Stomach (tissue), 19 donors: ENCODE measurements at places on chromosomes 12 and 14.

DNA sequence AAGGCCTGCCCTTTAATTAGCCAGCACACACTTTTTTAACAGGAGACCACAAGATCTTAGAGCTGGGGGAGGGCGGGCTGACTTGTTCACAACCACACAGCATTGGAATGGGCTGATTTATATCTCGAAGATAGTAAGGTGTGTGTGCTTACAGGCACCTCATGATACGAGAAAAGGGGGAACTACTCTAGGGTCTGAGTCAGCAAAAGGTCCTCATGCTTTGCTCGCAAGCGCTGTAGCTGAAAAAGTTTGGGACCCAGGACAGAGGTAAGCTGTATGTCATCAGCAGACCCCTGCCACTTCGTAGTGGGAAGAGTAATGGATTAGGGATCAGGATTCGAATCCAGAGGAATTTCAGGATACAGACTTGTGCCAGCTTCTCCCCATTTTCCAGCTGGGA is 88.9 kb upstream of the RBM19 start:
- no peak for DNase-seq
- H3K27me3 ChIP-seq: no peaks in the 10 kb centered on the region
- H3K36me3 ChIP-seq: no peaks in the 10 kb centered on the region
- no peak overlapping the region for H3K27ac ChIP-seq
- no peaks in the 10 kb centered on the region for H3K4me1 ChIP-seq

DNA sequence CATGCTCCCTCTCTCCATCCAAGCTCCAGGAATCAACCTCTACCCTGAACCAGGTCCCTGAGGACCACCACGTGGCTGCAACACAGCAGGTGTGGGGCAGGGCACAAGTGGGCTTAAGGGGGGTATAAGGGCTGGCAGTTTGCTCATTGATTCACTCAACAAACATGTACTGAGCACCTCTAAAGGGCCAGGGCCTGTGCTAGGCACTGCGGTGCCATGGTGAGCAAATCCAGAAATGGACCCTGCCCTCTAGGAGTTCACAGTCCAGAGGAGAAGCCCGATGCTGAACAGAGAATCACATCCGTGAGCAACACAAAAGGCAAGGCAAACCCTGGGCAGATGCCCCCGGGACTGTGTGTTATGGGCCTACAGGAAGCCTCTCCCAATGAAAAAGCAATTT is 6.5 kb upstream of the AQP2 start:
- H3K27ac ChIP-seq: no peak overlapping the region
- peaks cover 23% of the 10 kb centered on the region for H3K4me1 ChIP-seq
- H3K4me3 ChIP-seq: no peak overlapping the region
- no peaks in the 10 kb centered on the region for H3K27me3 ChIP-seq
- no peak for DNase-seq

- H3K27me3 ChIP-seq: no peaks in the 10 kb centered on the region
- H3K4me3 ChIP-seq: no peak overlapping the region
- peak; percentile 77 for DNase-seq
- peak overlapping the region; percentile 95 for H3K27ac ChIP-seq
These were observed 153.9 kb downstream of the PRKCH start for GRCh38 chr14:61475316-61475715.

GRCh38 chr14:74511966-74512830 is 18.6 kb downstream of the ISCA2 start:
- H3K4me3 ChIP-seq: no peak overlapping the region
- H3K36me3 ChIP-seq: peaks cover 22% of the 10 kb centered on the region
- no peak overlapping the region for H3K27ac ChIP-seq

- no peak for DNase-seq
- H3K27me3 ChIP-seq: peaks cover 4% of the 10 kb centered on the region
- no peaks in the 10 kb centered on the region for H3K4me1 ChIP-seq
- H3K36me3 ChIP-seq: no peaks in the 10 kb centered on the region
These were observed 135.2 kb upstream of the C14orf180 start for GRCh38 chr14:104444159-104445030.

GRCh38 chr12:132218915-132219314 is 74.7 kb downstream of the NOC4L start:
- H3K4me1 ChIP-seq: peaks cover 4% of the 10 kb centered on the region
- no peak overlapping the region for H3K4me3 ChIP-seq
- H3K27ac ChIP-seq: no peak overlapping the region

DNA sequence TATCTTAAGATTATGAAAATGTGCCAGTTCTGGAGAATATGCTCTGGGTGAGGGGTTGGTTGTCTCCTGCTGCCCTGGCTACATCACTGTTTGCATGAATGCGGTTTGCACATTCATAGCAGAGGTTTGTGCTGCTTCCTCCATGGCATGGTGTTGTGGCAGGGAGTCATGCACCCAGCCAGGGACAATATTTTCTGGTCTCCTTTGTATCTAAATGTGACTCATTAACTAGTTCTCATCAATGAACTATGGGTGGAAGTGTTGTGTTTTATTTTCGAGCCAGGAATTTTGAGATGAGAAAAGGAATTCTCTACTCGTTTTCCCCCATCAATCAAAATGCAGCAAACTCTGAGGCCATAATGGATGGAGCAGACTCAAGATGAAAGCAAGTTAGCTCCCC is 527.3 kb downstream of the SNAPC1 start:
- no peaks in the 10 kb centered on the region for H3K36me3 ChIP-seq
- no peaks in the 10 kb centered on the region for H3K4me1 ChIP-seq
- DNase-seq: no peak
- H3K4me3 ChIP-seq: no peak overlapping the region
- H3K27me3 ChIP-seq: no peaks in the 10 kb centered on the region

- H3K36me3 ChIP-seq: no peaks in the 10 kb centered on the region
- H3K4me1 ChIP-seq: peaks cover 31% of the 10 kb centered on the region
- H3K27ac ChIP-seq: no peak overlapping the region
- no peak overlapping the region for H3K4me3 ChIP-seq
These were observed 124.4 kb downstream of the DAD1 start for GRCh38 chr14:22464422-22465142.

DNA sequence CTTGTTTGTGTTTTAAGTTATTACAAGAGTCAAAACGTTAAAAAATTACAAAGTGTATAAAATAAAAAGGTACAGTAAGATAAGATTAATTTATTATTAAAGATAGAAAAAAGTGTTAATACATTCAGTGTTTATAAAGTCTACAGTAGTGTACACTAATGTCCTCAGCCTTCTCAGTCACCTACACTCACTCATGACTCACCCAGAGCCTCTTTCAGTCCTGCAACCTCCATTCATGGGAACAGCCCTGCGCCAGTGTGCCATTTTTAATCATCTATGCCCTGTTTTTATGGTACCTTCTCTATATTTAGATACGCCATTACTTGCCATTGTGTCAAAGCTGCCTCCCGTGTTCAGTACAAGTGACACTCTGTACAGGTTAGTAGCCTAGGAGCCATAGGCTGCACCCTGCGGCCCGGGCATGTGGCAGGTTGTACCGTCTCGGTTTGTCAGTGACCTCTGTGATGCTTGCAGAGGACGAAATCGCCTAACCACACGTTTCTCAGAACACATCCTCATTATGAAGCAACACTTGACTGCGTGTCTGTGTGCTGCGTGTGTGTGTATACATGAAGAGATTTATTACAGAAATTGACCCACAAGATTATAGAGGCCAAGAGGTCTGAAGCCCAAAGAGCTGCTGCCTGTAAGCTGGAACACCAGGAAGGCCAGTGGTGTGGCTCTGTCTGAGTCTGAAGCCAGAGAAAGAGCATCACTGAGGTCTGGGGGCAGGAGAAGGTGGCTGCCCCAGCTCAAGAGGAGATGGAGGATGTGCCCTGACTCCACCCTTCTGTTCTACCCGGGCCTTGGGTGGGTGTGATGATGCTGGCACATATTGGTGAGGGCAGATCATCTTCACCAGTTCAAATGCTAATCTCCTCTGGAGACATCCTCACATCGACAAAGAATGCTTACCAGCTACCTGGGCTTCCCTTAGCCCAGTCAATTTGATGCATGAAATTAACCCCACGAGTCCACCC is 116.6 kb upstream of the C14orf180 start:
- H3K36me3 ChIP-seq: no peaks in the 10 kb centered on the region
- peaks cover 25% of the 10 kb centered on the region for H3K27me3 ChIP-seq
- peaks cover 13% of the 10 kb centered on the region for H3K4me1 ChIP-seq
- H3K4me3 ChIP-seq: no peak overlapping the region
- DNase-seq: no peak

DNA sequence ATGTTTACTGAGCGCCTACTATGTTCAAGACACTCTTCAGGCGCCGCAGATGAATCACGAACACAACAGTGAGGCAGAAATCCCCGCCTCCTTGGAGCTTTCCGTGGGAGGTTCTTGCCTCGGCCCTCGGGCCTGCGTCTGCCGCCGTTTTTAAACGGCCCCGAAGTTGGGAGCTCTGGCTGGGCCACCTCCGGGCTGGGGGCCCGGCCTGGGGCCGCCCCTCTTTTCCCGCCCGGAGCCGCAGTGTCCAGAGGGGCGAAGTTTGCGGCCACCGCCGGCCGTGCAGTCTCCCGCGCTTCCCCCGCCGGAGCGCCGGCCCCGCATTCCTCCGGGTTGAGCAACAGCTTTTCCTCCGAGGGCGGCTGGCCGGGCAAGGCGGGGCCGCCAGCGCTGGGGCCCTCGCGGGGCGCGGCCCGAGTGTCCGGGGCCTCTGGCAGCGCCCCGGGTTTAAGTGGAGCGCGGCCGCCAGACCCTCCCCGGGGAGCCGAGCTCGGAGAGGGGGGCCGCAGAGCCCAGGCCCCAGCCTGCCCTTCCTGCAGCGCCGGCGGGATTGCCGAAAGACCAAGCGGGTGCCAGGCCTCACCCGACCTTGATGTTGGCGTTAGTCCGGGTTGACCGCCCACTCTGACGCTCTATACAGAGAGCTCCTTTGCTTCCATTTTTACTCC is 18.7 kb upstream of the CTDSP2 start:
- H3K36me3 ChIP-seq: no peaks in the 10 kb centered on the region
- H3K27ac ChIP-seq: peak overlapping the region; percentile 90
- peaks cover 47% of the 10 kb centered on the region for H3K4me1 ChIP-seq
- peak overlapping the region; percentile 65 for H3K4me3 ChIP-seq

DNA sequence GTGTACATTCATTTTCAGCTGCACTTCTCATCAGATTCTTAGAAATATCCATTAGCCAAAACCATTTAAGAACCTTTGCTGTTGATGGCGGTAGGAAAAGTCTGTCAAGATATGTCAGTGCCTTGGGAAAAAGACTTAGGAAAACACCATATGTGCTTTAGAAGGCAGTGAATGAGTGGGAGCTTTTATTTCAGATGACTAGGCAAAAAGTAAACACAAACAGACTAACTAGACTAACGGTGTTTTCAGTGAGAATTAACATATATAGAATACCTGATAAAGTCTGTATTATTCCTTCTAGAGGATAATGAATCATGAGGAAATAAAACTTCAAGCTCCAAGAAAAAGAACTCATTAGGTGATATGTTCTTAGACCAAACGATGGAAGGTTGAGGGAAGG is 418.9 kb downstream of the NAV3 start:
- H3K4me1 ChIP-seq: no peaks in the 10 kb centered on the region
- H3K27ac ChIP-seq: no peak overlapping the region

GRCh38 chr12:80857311-80857710 is 80.4 kb downstream of the LIN7A start:
- no peak for DNase-seq
- no peaks in the 10 kb centered on the region for H3K4me1 ChIP-seq
- H3K4me3 ChIP-seq: no peak overlapping the region
- H3K27me3 ChIP-seq: no peaks in the 10 kb centered on the region
- H3K36me3 ChIP-seq: no peaks in the 10 kb centered on the region
- H3K27ac ChIP-seq: no peak overlapping the region

GRCh38 chr14:21428930-21429329 is 27.0 kb downstream of the CHD8 start:
- no peak overlapping the region for H3K27ac ChIP-seq
- H3K36me3 ChIP-seq: peaks cover 78% of the 10 kb centered on the region
- peak; percentile 76 for DNase-seq
- no peaks in the 10 kb centered on the region for H3K4me1 ChIP-seq

DNA sequence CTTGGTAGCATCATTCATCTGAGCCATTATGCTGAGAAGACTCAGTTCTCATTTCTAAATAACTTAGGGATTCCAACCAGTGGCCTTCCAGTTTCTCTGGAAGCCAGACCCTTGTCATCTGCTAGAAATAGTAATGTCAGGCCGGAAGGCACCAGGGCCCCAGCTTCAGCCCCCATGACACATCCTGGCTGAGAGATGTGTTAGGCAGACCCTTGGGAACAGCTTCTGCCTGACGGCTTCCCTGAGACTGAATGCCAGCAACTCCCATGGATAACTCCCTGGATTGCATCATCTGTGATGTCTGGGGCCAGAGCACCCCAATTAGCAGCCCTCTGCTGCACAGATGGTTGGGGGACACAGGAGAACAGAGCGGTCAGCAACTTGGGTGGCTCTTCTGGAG is 583.5 kb upstream of the TBX3 start:
- H3K27ac ChIP-seq: no peak overlapping the region
- H3K36me3 ChIP-seq: no peaks in the 10 kb centered on the region
- no peaks in the 10 kb centered on the region for H3K4me1 ChIP-seq
- no peak for DNase-seq
- H3K27me3 ChIP-seq: no peaks in the 10 kb centered on the region
- no peak overlapping the region for H3K4me3 ChIP-seq

DNA sequence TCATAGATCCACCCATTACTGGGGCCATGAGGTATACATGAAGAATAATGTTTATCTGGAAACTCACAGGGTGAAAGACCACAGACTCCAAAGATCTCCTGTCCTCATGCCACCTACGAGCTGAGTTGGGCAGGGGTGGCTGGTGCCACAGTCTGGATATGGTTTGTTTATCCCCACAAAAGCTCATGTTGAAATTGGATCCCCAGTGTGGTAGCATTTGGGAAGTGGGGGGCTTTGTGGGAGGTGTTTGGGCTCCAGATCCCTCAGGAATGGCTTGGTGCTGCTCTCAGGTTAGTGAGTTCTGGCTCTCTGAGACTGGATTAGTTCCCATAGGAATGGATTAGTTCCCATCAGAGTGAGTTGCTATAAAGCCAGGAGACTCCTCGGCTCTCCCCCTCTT is 192.3 kb upstream of the FSCB start:
- H3K27me3 ChIP-seq: no peaks in the 10 kb centered on the region
- H3K4me1 ChIP-seq: no peaks in the 10 kb centered on the region
- H3K36me3 ChIP-seq: no peaks in the 10 kb centered on the region
- no peak for DNase-seq
- no peak overlapping the region for H3K27ac ChIP-seq
- H3K4me3 ChIP-seq: no peak overlapping the region
